ENCODE measurements at places on chromosomes 16 and 17.

GRCh38 chr17:77315551-77316190 is 174.9 kb downstream of the SEC14L1 start:
- DNase-seq: no peak

DNA sequence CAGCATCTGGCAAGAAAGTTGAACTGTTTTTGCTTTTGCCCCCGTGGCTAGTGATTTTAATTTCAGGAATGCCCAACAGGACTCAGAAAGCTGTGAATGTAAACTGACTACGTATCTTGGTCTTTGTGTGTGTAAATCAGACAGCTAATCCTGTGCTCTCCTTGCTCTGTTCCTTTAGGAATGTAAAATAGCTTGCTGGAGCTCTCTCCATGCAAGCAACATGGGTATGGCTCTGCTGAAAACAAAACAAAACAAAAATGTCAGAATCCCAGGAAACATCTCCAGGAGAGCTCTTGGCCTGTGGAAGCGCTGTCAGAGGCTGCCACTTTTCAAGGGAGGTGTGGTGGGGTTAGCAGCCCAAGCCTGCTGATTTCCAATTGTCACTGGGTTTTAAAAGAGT is 161.8 kb upstream of the NOG start:
- no peak for DNase-seq

GRCh38 chr17:72118335-72119076 is 2.3 kb upstream of the SOX9 start:
- peak; percentile 68 for DNase-seq

DNA sequence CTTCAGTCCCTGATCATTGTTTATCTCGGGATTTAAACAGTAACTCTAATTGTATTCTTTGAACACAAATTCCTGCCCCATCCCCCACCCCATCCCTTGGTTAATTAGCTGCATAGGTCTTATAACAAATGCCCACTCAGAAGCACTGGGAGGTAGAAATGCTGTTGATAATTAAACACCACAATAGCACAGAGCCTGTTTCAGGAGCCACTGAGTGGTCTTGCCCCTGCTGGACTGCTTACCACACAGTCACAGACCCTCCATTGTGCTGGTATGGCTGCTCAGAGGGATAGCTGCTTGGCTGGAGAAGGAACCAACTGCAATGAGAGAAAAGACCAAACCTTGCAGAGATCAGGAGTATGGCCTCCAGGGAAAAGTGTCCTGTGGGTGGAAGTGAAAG is 214.1 kb downstream of the ANKFN1 start:
- DNase-seq: no peak

DNA sequence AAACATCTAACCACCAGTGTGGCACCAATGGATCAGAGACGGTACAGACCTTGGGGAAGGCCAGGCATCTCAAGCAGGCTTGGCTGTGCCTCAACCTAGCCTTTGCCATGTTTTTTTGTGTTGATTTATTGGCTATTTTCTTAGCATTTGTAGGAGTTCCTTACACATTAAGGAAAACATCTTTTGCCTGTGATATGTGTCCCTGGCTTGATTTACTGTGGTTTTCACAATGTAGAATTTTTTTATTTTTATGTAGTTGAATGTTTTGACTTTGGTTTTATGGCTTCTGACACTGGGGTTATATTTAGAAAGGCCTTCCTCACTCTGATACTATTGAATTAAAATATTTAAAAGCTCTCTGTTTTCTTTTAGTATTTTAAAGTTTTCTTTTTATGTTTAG is 132.6 kb downstream of the ZNF423 start:
- no peak for DNase-seq

GRCh38 chr17:20961586-20961985 is 81.2 kb downstream of the USP22 start:
- peak; percentile 17 for DNase-seq

DNA sequence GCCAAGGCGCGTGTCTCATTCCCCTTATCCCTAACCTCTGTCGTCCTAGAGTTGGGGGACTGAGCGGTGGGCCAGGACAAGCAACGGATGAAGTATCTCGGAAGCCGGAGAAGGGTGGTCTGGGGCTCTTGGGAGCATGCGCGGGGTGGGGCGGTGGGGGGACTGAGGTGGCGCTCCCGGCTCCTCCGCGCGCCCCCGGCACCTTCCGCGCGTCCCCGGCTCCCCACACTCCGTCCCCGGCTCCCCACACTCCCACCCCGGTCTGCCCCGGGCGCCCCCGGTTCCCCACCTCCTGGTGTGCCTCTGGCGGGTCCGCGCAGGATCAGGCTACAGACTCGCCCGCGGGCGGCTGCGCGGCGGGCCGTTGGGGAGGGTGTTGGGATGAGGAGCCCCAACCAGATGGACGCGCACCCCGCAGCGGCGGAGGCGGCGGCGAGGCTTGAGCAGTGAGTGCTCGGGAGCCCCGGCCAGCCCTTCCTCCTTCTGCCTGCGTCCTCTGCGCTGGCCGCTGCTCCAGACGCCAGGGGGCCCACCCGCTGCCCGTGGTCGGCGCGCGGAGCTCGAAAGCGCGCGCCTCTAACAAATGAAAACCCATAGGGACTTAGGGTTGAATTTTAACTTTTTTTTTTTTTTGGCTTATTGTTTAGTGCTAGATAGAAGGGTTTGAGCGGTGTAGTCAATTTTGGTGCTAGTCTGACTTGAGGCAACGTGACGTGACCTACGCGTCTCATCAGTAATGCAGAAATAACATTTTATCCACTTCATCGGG is 5.6 kb upstream of the CRYM start:
- DNase-seq: no peak

DNA sequence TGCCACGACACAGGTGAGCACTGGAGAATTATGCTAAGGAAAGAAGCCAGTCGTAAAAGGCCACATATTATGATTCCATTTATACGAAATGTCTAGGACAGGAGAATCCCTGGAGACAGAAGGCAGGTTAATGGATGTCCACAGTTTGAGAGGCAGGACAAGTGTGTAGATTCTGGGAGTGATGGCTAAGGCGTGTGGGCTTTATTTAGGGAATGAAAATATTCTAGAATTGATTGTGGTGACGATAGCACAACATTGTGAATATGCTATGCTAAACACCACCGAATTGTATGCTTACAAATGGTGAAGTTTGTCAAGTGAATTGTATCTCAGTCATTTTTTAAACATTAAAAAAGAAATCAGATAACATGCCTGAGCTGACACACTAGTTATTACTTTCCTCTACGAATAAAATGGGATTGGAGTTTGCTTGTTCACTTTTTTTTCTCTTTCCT is 5.3 kb upstream of the TXNDC11 start:
- no peak for DNase-seq

- DNase-seq: no peak
Measured at GRCh38 chr17:44932787-44933097, 14.8 kb downstream of the KIF18B start.

DNA sequence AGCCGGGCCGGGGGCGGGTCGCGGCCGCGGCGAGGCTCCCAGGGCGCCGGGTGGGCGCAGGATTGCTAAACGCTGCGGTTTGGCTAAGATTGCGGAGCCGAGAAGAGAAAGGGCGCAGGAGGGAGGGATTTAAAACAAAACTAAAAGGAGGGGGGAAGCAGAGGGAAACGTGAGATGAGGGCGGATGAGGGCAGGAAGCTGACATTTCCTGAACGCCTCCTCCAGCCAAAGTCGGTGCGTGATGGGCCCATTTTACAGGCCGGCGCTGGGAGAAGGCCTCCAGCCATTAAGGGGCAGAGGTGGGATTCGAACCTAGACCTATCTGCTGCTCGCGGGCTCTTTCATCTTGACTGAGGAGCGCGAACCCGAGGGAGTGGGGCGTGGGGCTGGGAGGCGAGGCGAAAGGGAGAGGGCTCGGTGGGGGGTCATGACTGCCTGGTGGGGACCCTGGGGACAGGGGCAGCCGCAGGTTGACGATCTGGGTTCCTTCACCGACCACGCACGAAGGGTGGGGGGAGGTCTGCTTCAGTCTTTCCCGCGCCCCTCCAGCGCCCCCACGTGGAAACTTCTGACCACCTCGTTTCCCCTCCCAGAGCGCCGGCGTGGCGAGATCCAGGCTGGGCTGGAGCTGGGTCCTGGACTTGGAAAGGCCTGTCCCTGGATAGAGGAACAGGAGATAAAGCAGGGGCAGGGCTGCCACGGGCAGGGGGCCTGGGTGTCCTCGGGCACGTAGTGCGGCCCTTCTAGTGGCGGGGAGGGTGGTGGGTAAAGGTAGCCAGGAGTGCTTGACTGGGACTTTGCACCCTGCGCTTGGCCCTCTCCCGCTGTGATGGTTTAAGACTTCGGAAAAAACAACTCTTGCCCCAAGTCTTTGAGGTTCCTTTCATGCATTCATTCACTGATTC is 3.8 kb upstream of the TAC4 start:
- no peak for DNase-seq

DNA sequence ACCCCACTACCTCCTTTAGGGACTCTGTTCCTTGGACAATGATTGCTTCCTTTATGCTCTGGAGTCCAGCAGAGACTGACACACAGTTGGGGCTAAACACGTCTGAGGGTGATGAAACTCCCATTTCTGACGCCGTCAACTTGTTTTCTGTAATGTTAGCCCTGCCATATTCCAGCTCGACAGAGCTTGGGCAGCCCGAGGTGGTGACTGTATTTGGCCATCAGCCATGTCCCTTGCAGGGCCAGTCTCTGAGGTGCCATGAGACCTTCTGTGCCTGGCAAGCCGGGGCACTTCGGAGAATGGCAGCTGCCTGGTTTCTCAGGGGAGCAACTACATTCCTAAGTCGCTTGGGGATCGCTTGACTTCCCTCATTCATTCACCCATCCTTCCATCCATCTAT is 278.9 kb upstream of the TNRC6C start:
- no peak for DNase-seq

DNA sequence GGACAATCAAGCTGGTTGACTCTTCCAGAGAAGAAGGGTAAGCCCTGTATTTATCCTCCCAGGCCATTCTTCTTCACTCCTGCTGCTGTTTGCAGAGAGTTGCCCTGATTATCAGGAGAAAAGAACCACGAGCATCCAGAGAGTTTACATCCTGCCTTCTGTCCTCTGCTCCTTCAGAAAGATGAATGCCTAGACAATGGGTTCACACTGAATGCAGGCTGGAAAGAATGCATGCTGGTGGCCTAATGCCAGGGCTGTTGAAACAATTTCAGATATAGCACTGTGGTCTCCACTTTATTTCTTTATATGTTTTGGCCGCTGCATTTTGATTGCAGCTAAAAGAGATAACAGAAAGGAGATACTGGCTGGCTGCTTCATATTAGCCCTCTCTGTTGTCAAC is 21.2 kb upstream of the HAS3 start:
- DNase-seq: no peak

DNA sequence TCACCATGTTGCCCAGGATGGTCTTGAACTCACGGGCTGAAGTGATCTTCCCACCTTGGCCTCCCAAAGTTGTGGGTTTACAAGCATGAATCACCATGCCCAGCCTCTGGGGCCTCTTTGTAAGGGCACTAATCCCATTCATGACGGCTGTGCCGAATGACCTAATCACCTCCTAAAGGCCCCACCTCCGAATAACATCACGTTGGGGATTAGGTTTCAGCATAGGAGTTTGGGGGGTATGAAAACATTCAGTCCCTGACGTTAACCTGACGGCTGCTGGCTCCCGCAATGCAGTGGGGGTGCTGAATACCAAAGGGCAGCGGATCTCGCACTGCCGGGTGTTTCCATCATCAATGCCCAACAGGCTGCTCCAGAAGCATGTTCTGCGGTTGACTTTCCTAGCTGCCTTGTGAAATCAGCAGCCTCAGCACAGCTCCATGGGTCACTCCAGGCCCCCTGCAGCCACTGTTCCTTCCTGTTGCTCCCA is 120.8 kb upstream of the SEC14L1 start:
- DNase-seq: no peak

GRCh38 chr16:31268891-31269290 is 9.1 kb downstream of the ITGAM start:
- no peak for DNase-seq

GRCh38 chr17:2872282-2872681 is 76.0 kb downstream of the RAP1GAP2 start:
- no peak for DNase-seq

GRCh38 chr16:88692861-88693260 is 6.6 kb upstream of the SNAI3 start:
- DNase-seq: no peak

- DNase-seq: no peak
Measured at GRCh38 chr17:81916234-81917001, 1.6 kb downstream of the SIRT7 start.

GRCh38 chr17:337453-337852 is 15.2 kb downstream of the RPH3AL start:
- DNase-seq: no peak

DNA sequence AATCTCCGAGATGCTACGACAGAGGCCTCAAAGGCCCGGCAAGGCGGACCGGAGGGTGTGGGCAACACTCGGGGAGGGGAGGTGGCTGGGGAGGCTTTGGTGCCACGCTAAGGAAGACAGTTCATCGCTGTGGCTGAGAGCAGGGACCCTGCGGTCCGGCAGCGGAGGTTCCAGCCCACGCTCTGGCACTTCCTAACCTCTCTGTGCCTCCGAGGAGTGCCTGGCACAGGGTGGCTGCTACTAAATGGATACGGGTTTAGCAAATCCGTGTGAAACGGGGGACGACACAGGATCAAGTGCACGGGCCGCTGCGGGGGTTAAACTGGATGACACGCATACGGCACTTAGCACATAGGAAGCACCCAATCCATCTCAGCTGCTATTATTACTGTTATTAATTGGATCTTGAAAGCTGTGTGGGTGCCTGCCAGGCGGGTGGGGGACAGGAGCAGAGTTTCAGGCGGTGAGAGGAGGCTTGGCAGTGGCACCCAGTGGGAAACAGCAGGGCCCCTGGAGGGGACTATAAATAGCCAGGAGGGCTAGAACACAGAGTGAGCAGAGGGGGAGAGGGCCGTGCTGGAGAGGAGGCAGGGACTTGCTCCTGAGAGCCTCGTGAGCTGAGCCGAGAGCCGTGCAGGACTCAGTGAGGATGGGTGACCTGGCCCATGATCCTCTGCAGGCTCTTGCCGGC is 45.0 kb downstream of the ABR start:
- no peak for DNase-seq

- DNase-seq: no peak
Measured at GRCh38 chr17:50332196-50332595, 13.7 kb upstream of the XYLT2 start.

DNA sequence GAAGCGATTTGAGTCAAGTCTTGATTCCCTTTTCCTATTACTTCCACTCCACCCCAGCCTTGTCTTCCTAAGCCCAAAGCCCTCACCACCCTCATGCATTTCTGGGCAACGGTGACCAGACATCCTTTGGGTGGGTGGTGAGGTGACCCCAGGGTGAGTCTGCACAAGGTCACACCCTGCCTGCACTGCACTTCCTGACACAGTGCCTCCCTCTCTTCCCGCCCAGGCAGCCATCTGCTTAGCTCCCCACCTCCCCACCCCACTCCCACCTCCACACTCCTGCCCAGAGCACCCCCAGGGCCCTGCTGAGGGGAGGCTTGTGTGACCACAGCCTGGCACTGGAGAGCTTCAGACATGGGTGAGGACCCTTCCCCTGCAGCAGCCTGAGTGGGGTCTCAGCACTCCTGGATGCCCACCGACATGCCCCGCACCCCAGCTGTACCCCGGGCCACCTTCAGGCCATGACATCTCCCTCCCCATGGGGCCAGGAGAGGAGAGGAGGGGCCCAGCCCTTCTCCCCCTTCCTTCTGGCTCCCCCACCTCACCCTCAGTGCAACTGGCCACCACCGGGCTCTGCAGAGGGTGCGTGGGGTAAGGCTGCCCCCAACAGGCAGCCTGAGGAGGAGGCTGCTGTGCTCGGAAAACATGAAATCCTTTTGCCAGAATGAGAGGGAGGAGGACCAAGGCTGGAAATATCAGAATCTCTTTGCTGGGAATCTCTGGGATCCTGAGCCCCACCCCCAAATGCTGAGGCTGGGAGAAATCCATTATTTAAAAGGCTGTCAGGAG is 68.6 kb downstream of the CCT6B start:
- DNase-seq: peak; percentile 64
